ENCODE measurements at places on chromosomes 7 and 10.

DNA sequence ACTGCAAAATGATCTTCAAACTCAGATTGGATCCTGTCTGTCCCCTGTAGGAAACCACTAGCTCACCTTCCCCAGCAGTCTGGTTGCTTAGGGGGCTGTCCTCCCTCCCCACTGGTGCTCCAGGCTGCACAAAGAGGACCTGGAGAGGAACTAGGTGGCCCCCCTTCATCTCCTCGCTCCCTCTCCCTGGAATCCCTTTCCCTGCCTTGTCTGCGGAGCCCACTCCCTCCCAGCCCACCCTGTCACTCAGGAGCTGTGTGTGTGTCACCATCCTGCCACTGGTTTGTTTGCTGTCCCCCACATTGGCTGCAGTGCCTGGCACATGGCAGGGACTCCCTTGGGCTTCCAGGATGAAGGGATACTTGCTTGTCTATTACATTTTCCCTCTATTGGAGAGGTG, 35.5 kb upstream of the ZMIZ2 start:
- H3K27me3 ChIP-seq: peaks cover 12% of the 10 kb centered on the region
- H3K36me3 ChIP-seq: peaks cover 4% of the 10 kb centered on the region
- no peak overlapping the region for H3K27ac ChIP-seq
- no peak overlapping the region for H3K4me3 ChIP-seq
- no peak for DNase-seq

GRCh38 chr7:13920053-13920697, 69.3 kb downstream of the ETV1 start:
- peak overlapping the region; percentile 69 for H3K4me3 ChIP-seq
- peak; percentile 60 for DNase-seq
- H3K27me3 ChIP-seq: no peaks in the 10 kb centered on the region
- peak overlapping the region; percentile 98 for H3K27ac ChIP-seq
- H3K4me1 ChIP-seq: peaks cover 26% of the 10 kb centered on the region
- peaks cover 52% of the 10 kb centered on the region for H3K36me3 ChIP-seq

- peak overlapping the region; percentile 88 for H3K27ac ChIP-seq
- H3K4me3 ChIP-seq: no peak overlapping the region
- H3K27me3 ChIP-seq: no peaks in the 10 kb centered on the region
- peaks cover 66% of the 10 kb centered on the region for H3K36me3 ChIP-seq
Observed at GRCh38 chr7:66549466-66549865, 79.2 kb upstream of the KCTD7 start.

GRCh38 chr7:73888959-73889358, 28.0 kb downstream of the TMEM270 start:
- H3K27ac ChIP-seq: no peak overlapping the region
- H3K36me3 ChIP-seq: no peaks in the 10 kb centered on the region
- peaks cover 57% of the 10 kb centered on the region for H3K4me1 ChIP-seq
- no peak overlapping the region for H3K4me3 ChIP-seq
- DNase-seq: peak; percentile 37

GRCh38 chr10:71082960-71083715, 129.2 kb upstream of the UNC5B start:
- peaks cover 36% of the 10 kb centered on the region for H3K4me1 ChIP-seq
- peak; percentile 7 for DNase-seq
- H3K27me3 ChIP-seq: peaks cover 32% of the 10 kb centered on the region
- H3K4me3 ChIP-seq: no peak overlapping the region

- no peak for DNase-seq
- H3K27ac ChIP-seq: no peak overlapping the region
- no peak overlapping the region for H3K4me3 ChIP-seq
- no peaks in the 10 kb centered on the region for H3K36me3 ChIP-seq
- H3K27me3 ChIP-seq: peaks cover 6% of the 10 kb centered on the region
- peaks cover 5% of the 10 kb centered on the region for H3K4me1 ChIP-seq
Observed at GRCh38 chr7:78939669-78940068, 513.8 kb downstream of the MAGI2 start.

DNA sequence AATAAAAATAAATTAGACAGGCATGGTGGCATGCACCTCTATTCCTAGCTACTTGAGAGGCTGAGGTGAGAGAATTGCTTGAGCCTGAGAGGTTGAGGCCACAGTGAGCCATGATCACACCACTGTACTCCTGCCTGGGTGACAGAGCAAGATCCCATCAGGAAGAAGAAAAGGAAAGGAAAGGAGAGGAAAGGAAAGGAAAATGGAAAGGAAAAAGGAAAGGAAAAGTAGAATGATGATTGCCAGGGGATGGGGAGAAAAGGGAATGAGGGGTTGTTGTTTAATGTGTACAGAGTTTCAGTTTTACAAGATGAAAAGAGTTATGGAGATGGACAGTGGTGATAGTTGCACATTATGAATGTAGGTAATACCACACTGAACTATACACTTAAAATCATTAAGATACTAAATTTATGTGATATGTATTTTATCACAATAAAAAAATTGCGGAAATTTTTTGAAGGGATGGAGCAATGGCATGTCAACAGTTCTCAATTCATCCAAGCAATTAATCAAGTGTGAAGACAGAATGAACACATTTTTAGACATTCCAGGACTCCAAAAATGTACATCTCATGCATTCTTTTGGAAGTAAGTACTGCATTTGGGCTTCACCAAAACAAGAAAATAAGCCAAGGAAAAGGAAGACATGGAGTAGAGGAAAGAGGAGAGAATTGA, 44.3 kb downstream of the IL6 start:
- H3K27me3 ChIP-seq: no peaks in the 10 kb centered on the region
- peaks cover 5% of the 10 kb centered on the region for H3K4me1 ChIP-seq
- no peak for DNase-seq
- no peak overlapping the region for H3K27ac ChIP-seq
- H3K36me3 ChIP-seq: no peaks in the 10 kb centered on the region

GRCh38 chr10:73174148-73174925, 6.4 kb downstream of the FAM149B1 start:
- no peaks in the 10 kb centered on the region for H3K27me3 ChIP-seq
- DNase-seq: no peak
- peaks cover 32% of the 10 kb centered on the region for H3K36me3 ChIP-seq
- no peak overlapping the region for H3K4me3 ChIP-seq

- no peak overlapping the region for H3K4me3 ChIP-seq
- DNase-seq: no peak
- peaks cover 6% of the 10 kb centered on the region for H3K27me3 ChIP-seq
- peak overlapping the region; percentile 39 for H3K27ac ChIP-seq
Observed at GRCh38 chr10:122181876-122182275, 89.2 kb upstream of the BTBD16 start.

DNA sequence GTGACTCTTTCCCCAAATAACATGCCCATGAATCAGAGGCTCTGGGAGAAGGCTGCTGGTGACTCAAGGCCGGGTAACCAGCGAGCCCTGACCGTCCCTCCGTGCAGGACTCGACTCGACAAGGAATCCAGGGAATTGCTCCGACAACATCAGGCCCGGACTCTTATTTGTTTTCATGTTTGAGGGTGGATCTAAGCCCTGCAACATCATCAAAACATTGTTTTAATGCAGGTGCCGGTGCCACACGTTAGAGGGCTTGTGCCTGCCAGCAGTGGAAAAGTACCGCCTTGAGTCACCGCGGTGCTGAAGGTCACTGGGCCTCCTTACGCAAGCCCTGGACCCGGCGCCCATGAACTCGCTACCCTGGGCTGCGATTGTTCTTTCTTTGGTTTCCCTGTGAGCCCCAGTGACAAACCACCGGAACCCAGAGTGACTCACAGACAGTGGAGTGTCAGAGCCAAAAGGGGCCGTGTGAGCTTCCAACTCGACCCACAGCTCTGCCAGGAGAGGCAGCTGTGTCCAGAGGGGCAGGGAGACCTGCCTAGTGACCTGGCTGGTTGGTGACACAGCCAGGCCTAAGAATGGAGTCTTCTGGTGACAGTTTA, 139.4 kb upstream of the SHH start:
- peaks cover 20% of the 10 kb centered on the region for H3K27me3 ChIP-seq
- no peaks in the 10 kb centered on the region for H3K36me3 ChIP-seq
- H3K4me1 ChIP-seq: peaks cover 5% of the 10 kb centered on the region
- no peak overlapping the region for H3K4me3 ChIP-seq

DNA sequence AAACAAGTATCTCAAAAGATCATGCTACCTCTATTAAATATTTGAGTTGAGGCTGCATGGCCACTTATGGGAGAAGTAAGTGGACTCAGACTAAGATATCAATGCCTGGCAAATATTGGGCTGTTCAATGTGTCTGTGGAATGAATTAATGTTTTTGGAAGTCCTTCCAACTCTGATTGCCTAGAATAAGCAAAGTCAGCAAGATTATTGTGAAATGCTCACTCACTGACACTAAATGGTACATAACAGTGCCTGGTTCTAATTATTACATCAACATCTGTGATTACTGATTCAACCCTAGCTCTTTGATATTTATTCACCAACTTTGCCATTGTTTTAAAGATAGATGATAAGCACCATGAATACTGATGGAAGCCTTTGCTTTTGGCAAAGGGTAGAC, 45.5 kb upstream of the HDAC9 start:
- no peaks in the 10 kb centered on the region for H3K36me3 ChIP-seq
- no peaks in the 10 kb centered on the region for H3K4me1 ChIP-seq
- H3K27me3 ChIP-seq: no peaks in the 10 kb centered on the region

GRCh38 chr7:149423449-149424110, 37.3 kb downstream of the ZNF777 start:
- no peak overlapping the region for H3K27ac ChIP-seq
- H3K36me3 ChIP-seq: peaks cover 3% of the 10 kb centered on the region
- H3K4me1 ChIP-seq: no peaks in the 10 kb centered on the region
- no peak for DNase-seq
- H3K27me3 ChIP-seq: peaks cover 2% of the 10 kb centered on the region
- H3K4me3 ChIP-seq: no peak overlapping the region

DNA sequence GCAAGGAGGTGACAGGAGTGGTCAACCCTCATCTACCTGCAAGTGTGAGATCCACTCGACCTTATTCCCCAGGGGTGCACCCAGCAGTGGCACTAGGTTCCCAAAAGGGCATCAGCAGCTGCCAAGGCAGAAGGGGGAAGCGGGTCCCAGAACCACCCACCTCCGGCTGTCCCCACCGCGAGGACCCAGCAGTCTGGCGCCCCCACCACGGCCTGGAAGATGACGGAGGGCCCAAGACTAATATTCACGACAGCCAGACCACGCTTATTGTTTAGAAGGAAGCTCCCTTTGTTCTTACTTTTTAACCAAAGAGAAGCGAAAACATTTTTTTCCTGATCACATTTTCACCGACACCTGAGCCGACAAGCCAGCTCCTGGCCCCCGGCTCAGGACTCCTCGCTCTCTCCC, 3.6 kb upstream of the EVX1 start:
- no peak overlapping the region for H3K27ac ChIP-seq
- no peak for DNase-seq
- H3K4me1 ChIP-seq: peaks cover 57% of the 10 kb centered on the region
- H3K27me3 ChIP-seq: peaks cover 89% of the 10 kb centered on the region
- H3K36me3 ChIP-seq: no peaks in the 10 kb centered on the region

DNA sequence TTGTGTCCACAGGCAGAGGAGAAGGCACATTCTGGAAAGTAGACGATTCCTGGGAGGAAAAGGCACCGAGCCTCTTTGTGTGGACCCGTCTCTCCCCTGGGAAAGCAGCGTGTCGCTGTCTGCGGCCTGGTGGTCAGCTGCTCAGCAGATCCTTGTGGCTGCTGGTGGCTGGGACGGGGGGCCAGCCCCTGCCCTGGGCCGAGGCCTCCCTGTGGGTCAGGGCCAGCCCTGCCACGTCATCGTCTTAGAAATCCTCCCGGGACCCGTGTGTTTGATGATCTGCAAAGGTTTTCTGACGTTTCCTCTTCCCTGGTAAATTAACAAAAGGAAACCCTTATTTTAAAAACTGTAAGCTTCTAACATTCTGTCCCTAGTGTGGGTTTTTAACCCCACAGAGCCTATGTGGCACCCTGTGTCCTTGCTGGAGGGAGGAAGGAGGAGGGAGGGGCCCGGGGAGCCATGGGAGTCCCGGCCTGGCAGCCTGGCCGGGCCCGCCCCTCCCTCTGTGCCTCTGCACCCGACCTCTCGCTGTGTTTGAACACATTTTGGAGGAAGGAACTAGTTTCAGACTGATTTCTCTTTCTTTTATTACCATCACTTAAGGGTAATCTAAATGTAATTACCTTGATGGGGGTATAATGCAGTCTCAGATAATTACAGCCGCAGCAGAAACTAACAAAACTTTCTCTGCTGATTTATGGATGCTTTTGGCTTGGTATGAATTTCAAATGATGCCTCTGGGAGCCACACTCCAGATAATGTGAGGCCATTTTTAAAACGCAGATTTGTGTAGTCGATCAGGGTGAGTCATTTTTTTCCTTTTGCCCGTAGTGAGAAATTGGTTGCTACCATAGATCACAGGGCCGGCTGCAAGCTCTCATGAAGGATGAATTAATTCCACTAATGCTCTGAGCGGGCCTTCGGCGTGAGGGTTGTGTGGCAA, 85.5 kb downstream of the NKX6-2 start:
- no peak for DNase-seq
- H3K27ac ChIP-seq: no peak overlapping the region
- peaks cover 16% of the 10 kb centered on the region for H3K36me3 ChIP-seq
- H3K4me3 ChIP-seq: no peak overlapping the region
- H3K27me3 ChIP-seq: peaks cover 1% of the 10 kb centered on the region

DNA sequence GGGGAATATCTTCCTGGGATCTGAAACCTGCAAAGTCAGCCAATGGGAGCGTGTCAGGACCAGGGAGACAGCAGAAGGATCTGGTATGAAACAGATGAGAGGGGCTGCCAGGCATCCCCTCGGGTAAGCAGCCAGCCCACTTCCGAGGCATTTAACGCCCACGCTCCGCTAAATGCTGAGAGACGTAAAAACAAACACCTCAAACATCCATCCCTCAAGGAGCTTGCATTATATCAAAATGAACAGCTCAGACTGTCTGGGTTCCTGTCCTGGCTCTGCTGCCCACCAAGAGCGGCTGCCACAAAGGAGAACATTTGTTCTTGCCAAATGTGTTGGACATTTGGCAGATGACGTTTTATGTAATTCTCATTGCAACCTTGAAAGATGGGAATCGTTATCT, 7.0 kb upstream of the SERPINE1 start:
- H3K4me1 ChIP-seq: peaks cover 32% of the 10 kb centered on the region
- DNase-seq: no peak
- peaks cover 12% of the 10 kb centered on the region for H3K27me3 ChIP-seq
- peak overlapping the region; percentile 77 for H3K27ac ChIP-seq
- H3K36me3 ChIP-seq: no peaks in the 10 kb centered on the region

- no peak for DNase-seq
- peaks cover 47% of the 10 kb centered on the region for H3K4me1 ChIP-seq
- H3K27ac ChIP-seq: no peak overlapping the region
- no peaks in the 10 kb centered on the region for H3K36me3 ChIP-seq
- no peaks in the 10 kb centered on the region for H3K27me3 ChIP-seq
- no peak overlapping the region for H3K4me3 ChIP-seq
Observed at GRCh38 chr10:44030132-44030531, 354.8 kb downstream of the CXCL12 start.

- no peak overlapping the region for H3K27ac ChIP-seq
- H3K36me3 ChIP-seq: no peaks in the 10 kb centered on the region
Observed at GRCh38 chr10:71094712-71095390, 117.5 kb upstream of the UNC5B start.

- peaks cover 10% of the 10 kb centered on the region for H3K36me3 ChIP-seq
- peaks cover 4% of the 10 kb centered on the region for H3K27me3 ChIP-seq
- no peak for DNase-seq
- no peak overlapping the region for H3K4me3 ChIP-seq
Observed at GRCh38 chr7:90666186-90666585, 70.1 kb downstream of the CDK14 start.

GRCh38 chr10:86944907-86945306, 12.5 kb downstream of the MMRN2 start:
- H3K4me3 ChIP-seq: peak overlapping the region; percentile 12
- DNase-seq: no peak
- peaks cover 33% of the 10 kb centered on the region for H3K4me1 ChIP-seq
- no peaks in the 10 kb centered on the region for H3K27me3 ChIP-seq

- no peaks in the 10 kb centered on the region for H3K27me3 ChIP-seq
- no peaks in the 10 kb centered on the region for H3K36me3 ChIP-seq
Observed at GRCh38 chr7:79141252-79141651, 312.2 kb downstream of the MAGI2 start.

All from nephron progenitor cell (in vitro differentiated cells).